ENCODE measurements at places on chromosomes 2 and 18.

DNA sequence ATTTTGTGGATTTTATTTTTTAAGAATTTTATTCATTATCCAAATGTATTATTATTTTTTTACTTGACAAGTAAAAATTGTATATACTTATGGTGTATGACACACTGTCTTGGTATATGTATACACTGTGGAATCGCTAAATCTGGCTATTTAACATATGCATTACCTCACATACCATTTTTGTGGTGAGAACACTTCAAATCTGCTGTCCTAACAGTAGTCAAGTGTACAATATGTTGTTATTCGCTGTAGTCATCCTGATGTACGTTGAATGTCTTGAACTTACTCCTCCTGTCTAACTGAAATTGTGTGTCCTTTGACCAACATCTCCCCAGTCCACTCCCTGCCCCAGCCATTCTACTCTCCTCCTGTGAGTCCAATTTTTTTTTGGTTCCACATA lies 153.2 kb upstream of the PTPRM start:
- no peaks in the 10 kb centered on the region for H3K36me3 ChIP-seq
- H3K4me3 ChIP-seq: no peak overlapping the region
- no peak overlapping the region for H3K27ac ChIP-seq
- DNase-seq: no peak

GRCh38 chr2:237351796-237352195 lies 62.2 kb downstream of the COL6A3 start:
- H3K27me3 ChIP-seq: no peaks in the 10 kb centered on the region
- DNase-seq: no peak
- no peak overlapping the region for H3K27ac ChIP-seq
- H3K4me1 ChIP-seq: no peaks in the 10 kb centered on the region
- no peaks in the 10 kb centered on the region for H3K36me3 ChIP-seq
- no peak overlapping the region for H3K4me3 ChIP-seq

DNA sequence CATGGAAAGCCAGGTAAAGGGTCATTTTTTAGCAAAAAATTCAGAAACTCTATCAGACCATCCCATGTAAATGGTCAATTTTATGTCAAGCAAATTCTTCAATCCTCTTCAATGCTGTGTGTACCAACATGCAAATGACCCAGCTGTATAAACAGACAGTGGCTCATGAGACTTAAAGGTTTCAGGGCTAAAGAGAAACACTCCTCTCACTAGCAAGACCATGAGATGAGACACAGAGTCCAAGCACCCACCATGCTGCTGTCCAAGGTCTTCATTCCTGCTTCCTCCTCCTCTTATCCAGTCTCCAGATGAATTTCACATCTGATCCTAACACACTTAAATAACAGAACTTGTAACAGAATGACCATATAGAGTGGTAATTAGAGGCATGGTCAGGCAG lies 30.8 kb upstream of the ONECUT2 start:
- no peaks in the 10 kb centered on the region for H3K4me1 ChIP-seq
- H3K36me3 ChIP-seq: no peaks in the 10 kb centered on the region
- no peak for DNase-seq
- H3K27me3 ChIP-seq: no peaks in the 10 kb centered on the region

DNA sequence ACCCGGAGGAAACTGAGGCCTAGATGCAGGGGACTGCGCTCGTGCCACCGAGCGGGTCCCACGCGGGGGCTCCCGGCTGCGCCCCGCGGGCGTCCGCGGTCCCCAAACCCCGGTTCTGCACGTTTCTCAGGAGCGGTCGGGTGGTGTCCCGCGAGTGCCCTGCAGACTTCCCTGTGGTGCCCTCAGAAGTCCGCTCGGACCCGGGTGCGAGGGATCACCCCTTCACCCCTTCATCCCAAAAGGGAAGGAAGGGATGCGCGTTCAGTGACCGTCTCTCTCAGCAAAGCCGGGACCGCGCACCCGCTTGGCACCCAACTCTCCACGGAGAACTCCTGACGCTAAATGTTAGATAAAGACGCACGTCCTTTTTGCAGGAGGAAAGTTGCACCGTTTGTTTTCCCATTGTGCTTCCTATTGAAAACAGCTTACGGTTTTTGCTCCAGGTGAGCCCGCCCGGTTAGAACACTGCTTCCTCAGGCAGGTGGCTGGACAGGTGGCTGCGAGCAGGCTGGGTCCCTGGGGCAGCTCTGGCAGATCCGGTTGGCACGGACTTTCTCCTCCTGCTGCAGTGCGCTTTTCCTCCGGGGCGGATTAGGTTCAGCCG lies 779 bp downstream of the DGKD start:
- DNase-seq: no peak
- peaks cover 3% of the 10 kb centered on the region for H3K27me3 ChIP-seq
- peak overlapping the region; percentile 97 for H3K4me3 ChIP-seq

DNA sequence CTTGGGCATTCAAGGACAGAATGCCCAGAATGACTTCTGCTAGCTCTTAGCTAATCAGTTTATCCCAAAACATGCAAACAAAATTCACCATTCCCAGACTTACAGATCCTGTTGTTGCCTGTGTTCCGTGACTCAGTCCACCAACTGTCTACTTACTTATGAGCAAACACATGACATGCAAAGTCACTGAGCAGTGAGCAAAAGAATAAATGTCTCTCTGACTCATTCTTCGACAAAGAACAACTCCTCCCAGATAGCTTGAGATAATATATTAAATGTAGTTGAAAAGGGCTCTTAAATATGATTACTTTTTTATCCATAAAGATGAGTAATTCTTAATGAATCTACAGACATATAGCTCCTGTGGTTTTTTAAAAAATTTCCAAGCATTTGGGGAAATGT lies 9.0 kb upstream of the CREG2 start:
- H3K36me3 ChIP-seq: no peaks in the 10 kb centered on the region
- no peaks in the 10 kb centered on the region for H3K27me3 ChIP-seq
- no peak overlapping the region for H3K27ac ChIP-seq
- H3K4me3 ChIP-seq: no peak overlapping the region

GRCh38 chr2:12008425-12009061 lies 262.1 kb downstream of the LPIN1 start:
- H3K4me3 ChIP-seq: no peak overlapping the region
- peaks cover 2% of the 10 kb centered on the region for H3K4me1 ChIP-seq
- H3K36me3 ChIP-seq: no peaks in the 10 kb centered on the region
- no peak for DNase-seq

DNA sequence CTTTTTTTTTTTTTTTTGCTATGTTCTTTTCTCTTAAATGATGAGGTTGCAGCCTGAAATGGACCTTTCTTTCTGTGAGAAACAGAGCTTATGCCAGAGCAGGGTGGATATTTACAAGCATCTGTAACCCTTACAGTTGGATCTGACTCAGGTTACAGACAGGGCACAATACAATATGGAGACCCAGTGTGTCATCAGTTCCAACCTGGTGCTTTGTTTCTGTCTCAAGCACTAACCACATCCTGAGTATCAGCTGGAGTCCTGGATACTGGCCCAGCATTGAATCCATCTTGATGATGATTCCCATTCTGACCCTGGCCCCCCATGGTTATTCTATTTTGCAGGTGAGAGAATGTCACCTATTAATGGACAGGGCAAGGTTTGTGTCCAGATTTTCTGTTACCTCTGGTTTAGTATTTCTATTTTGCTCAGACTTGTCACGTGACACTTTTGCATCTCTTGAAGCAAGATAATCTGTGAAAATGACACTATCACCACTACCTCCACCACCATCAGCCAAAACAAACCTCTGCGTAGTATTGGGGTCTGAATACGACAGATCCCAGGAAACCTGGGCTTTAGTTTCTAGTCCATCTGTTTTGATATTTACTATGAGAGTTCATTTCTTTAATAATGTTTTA lies 174.0 kb downstream of the CCDC85A start:
- no peak for DNase-seq
- H3K27me3 ChIP-seq: no peaks in the 10 kb centered on the region
- H3K36me3 ChIP-seq: no peaks in the 10 kb centered on the region
- H3K27ac ChIP-seq: no peak overlapping the region
- H3K4me3 ChIP-seq: no peak overlapping the region

- no peak overlapping the region for H3K27ac ChIP-seq
- H3K4me3 ChIP-seq: no peak overlapping the region
- no peaks in the 10 kb centered on the region for H3K27me3 ChIP-seq
Measured at GRCh38 chr2:237412988-237413776, 782 bp downstream of the COL6A3 start.

DNA sequence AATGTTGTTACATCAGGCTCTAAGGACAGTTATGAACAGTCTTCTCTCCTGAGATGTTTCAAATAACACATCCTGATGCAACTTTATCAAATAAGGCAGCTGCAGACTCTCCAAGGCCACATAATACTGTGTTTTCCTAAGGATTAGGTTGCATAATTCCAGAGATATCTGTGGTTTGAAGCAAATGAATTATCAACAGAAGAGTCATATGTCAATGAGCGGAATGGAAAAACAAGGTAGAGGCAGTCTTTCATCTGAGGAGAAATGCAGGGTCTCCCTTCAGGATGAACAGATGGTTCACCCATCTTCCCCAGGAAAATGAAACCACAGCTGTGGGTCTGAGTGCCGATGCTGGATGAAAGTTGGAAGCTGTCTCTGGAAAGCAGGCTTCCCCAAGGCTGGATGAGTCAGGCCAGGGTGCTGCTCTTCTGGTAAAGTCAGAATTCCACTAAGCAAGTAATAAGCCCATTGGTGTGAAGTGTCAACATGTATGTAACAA lies 22.2 kb downstream of the LYG1 start:
- no peak overlapping the region for H3K4me3 ChIP-seq
- H3K27ac ChIP-seq: no peak overlapping the region
- H3K36me3 ChIP-seq: no peaks in the 10 kb centered on the region
- DNase-seq: no peak

GRCh38 chr2:155983845-155984244 lies 348.7 kb downstream of the NR4A2 start:
- no peak overlapping the region for H3K27ac ChIP-seq
- no peaks in the 10 kb centered on the region for H3K27me3 ChIP-seq
- H3K36me3 ChIP-seq: no peaks in the 10 kb centered on the region
- no peaks in the 10 kb centered on the region for H3K4me1 ChIP-seq
- H3K4me3 ChIP-seq: no peak overlapping the region
- DNase-seq: no peak

GRCh38 chr2:100832885-100833284 lies 12.9 kb downstream of the NPAS2 start:
- H3K27me3 ChIP-seq: no peaks in the 10 kb centered on the region
- H3K27ac ChIP-seq: no peak overlapping the region
- H3K36me3 ChIP-seq: no peaks in the 10 kb centered on the region
- no peak overlapping the region for H3K4me3 ChIP-seq
- no peaks in the 10 kb centered on the region for H3K4me1 ChIP-seq

DNA sequence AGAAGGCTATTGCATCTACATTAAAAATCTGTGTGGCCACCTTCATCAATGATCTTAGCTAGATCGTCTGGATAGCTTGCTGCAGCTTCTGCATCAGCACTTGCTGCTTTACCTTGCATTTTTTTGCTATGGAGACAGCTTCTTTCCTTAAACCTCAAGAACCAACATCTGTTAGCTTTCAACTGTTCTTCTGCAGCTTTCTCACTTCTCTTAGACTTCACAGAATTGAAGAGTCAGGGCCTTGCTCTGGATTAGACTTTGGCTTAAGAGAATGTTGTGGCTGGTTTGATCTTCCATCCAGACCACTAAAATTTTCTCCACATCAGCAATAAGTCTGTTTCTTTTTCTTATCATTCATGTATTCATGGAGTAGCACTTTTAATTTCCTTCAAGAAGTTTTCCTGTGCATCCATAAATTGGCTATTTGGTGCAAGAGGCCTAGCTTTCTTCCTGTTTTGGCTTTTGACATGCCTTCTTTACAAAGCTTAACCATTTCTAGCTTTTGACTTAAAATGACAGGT lies 54.4 kb upstream of the MAP4K4 start:
- H3K4me1 ChIP-seq: no peaks in the 10 kb centered on the region
- DNase-seq: no peak
- H3K36me3 ChIP-seq: no peaks in the 10 kb centered on the region
- H3K27me3 ChIP-seq: no peaks in the 10 kb centered on the region
- H3K27ac ChIP-seq: no peak overlapping the region

GRCh38 chr2:181886192-181886591 lies 5.3 kb upstream of the ITPRID2 start:
- H3K27ac ChIP-seq: no peak overlapping the region
- H3K4me1 ChIP-seq: no peaks in the 10 kb centered on the region
- no peaks in the 10 kb centered on the region for H3K36me3 ChIP-seq
- H3K4me3 ChIP-seq: no peak overlapping the region
- DNase-seq: no peak

GRCh38 chr2:28080911-28081310 lies 190.4 kb downstream of the BABAM2 start:
- H3K36me3 ChIP-seq: no peaks in the 10 kb centered on the region
- DNase-seq: no peak
- no peak overlapping the region for H3K27ac ChIP-seq
- no peak overlapping the region for H3K4me3 ChIP-seq
- no peaks in the 10 kb centered on the region for H3K4me1 ChIP-seq

DNA sequence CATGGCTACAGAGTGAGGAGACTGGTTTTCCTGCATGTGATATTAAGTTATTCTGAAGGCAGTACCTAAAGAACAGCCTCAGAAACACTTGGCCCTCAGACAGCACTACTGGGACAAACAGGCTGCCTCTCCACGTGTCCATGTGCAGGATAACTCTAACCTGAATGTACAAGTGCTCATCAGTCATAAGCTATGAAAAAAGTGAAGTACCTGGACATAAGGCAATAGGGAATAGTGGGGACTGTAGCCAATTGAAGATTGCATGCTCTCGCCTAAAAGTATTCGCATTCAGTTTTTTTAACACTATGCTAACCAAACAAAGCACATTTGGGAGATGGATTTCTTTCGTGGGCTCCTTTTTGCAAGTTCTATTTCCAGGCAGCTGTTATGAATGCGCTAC lies 33.0 kb downstream of the SLC14A1 start:
- H3K27ac ChIP-seq: no peak overlapping the region
- no peaks in the 10 kb centered on the region for H3K27me3 ChIP-seq
- H3K4me1 ChIP-seq: peaks cover 5% of the 10 kb centered on the region
- no peak overlapping the region for H3K4me3 ChIP-seq
- DNase-seq: no peak
- H3K36me3 ChIP-seq: no peaks in the 10 kb centered on the region

DNA sequence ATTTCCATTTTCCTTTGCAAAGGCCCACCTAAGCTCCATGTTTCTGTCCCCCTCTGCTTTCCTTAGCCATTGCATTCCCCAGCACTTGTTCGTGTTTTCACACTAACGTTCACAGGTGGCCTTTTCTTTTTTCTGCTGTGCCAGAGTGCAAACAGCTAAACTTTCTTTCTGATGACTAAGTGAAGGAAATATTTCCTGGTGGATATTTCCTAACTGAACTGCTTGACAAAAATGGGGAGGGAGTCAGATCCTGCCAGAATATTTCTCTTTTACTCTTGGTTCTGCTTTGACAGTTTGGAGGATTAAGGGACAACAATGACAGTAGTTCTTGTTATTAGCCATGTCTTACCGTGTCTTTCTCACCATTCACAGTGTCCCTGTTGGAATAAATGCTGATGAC lies 344.0 kb downstream of the ARHGAP15 start:
- H3K4me1 ChIP-seq: no peaks in the 10 kb centered on the region
- no peak for DNase-seq
- H3K27me3 ChIP-seq: no peaks in the 10 kb centered on the region
- no peaks in the 10 kb centered on the region for H3K36me3 ChIP-seq
- H3K27ac ChIP-seq: no peak overlapping the region

- no peak for DNase-seq
- H3K36me3 ChIP-seq: no peaks in the 10 kb centered on the region
- no peak overlapping the region for H3K4me3 ChIP-seq
- H3K4me1 ChIP-seq: no peaks in the 10 kb centered on the region
Measured at GRCh38 chr18:24201699-24202687, 63.1 kb downstream of the CABYR start.

- peak overlapping the region; percentile 5 for H3K27ac ChIP-seq
- H3K4me1 ChIP-seq: peaks cover 5% of the 10 kb centered on the region
- H3K36me3 ChIP-seq: no peaks in the 10 kb centered on the region
- H3K4me3 ChIP-seq: no peak overlapping the region
- H3K27me3 ChIP-seq: no peaks in the 10 kb centered on the region
- DNase-seq: no peak
Measured at GRCh38 chr2:242063850-242064249, 194.3 kb downstream of the RTP5 start.

All from iPS DF 6.9 (cell line).